ENCODE measurements at places on chromosomes 3 and 15.

GRCh38 chr15:48478581-48478980, 147.4 kb downstream of the DUT start:
- no peak for DNase-seq

GRCh38 chr15:69748576-69749185, 296.1 kb downstream of the RPLP1 start:
- no peak for DNase-seq

GRCh38 chr3:117486719-117487716, 777.4 kb downstream of the TUSC7 start:
- DNase-seq = no peak

- no peak for DNase-seq
Observed at GRCh38 chr3:85706130-85706529, 747.3 kb downstream of the CADM2 start.

DNA sequence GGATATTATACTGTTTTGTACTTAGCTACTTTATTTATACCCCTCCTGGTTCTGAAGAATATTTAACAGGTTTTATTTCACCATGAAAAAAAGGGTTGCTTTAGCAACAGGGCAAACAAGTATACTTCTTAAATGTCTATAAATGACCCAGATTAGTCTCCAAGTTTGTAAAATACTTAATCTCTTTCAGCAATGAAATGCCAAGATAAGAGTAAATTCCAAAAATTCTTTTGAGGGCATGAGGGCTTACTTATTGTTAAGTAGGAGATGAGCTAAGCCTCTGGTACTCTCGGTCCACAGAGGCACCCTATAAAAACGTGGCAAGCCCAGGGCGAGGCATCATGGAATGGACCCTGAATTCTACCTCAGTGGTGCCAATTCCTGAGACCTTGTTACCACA, 264.8 kb upstream of the NSMCE3 start:
- no peak for DNase-seq

- no peak for DNase-seq
Observed at GRCh38 chr3:15601046-15601398, 347 bp downstream of the HACL1 start.

DNA sequence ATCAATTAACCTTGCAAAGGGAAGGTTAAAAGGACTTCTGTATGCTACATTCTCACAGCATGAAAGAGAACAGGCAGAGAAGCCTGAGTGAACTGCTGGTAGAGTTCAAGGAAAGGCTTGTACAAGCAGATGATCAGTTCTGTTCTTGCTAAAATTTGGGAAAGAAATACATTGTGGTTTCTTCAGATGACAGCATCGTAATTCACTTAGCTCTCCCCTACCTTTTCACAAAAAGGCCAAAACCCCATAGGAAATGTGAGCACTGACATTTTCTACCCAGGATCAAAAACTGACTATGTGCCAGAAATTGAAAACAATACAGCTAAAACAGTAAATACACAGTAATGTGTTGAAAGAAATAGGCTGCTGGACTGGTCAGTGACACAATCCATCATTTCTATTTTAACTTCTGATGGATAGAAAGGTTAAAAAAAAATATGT, 216.4 kb downstream of the DPH6 start:
- DNase-seq = no peak

- DNase-seq = no peak
Observed at GRCh38 chr15:31362886-31363285, 36.3 kb downstream of the KLF13 start.

DNA sequence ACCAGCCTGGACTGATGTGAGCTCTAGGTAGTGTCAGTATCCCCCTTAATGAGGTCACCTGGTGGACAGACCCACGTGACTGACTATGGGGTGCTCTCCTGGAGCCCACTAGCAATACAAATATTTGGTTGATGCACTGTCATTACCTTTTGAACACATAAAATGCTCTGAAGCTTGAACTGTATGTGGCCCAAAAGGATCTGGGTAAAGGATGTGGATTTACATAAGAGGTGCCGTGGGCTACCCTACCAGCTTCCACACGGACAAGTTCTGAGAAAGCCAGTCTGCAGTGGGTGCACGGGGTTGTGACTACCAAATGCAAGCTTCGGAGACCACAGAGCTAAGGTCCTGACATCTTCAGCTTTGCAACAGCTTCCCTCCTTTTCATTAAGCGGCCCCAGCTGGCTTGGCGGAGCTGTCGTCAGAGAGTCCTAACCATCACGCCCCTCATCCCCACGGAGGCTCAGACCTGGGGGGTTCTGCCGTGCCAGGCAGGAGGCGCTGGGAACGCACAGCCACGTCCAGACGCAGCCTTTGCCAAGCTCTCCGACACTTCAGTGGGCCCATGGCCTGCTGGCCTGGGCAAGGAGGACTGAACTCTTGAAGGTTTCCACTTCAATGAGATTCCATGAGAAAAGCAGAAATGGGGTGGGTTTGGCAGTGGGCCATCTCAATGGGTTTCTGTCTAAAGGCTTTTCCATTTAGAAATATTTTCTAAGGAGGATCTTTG, 228.3 kb downstream of the ADAMTS17 start:
- DNase-seq = no peak

DNA sequence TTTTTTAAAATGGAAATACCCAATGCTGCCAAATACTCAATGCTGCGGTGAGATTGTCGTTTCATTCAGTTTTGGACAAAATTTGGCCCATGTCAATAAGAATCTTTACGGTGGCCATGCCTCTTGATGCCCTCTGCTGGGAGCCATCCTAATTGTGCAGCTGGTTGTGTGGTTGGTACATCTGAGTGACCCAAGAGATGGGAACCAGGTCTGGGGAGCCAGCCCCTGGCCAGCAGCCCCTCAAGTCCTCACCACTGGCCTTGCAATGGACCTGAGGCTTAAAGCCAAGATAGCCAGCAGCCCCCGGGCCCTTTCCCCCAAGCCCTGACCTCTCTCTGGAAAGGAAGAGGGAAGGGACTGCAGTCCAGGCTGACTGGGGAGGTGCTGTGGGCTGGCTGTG, 36.4 kb upstream of the ESYT3 start:
- DNase-seq = no peak

- no peak for DNase-seq
Observed at GRCh38 chr3:78941587-78941986, 826.2 kb downstream of the ROBO1 start.

DNA sequence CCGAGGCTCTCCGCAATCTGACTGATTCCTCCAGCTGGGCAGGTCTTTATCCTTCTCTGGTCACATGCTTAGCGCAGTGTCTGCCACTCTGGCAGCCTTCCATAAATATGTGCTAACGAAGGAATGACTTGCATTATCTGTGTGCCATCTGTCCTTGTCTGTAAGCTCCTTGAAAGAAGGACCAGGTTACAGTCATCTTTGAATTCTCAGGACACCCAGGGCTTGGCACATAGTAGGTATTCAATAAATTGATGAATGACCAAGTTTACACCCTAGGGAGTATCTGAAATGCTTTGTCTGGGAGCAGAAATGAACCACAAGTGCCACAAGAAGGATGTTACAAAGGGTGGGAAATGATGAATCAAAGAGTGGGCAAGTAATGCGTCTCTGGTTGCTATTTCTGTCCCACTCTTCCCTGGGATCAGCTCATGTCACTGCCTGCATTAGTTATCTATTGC, 16.5 kb upstream of the FAM3D start:
- DNase-seq = no peak

GRCh38 chr3:155604126-155604525, 140.7 kb downstream of the PLCH1 start:
- DNase-seq = no peak

DNA sequence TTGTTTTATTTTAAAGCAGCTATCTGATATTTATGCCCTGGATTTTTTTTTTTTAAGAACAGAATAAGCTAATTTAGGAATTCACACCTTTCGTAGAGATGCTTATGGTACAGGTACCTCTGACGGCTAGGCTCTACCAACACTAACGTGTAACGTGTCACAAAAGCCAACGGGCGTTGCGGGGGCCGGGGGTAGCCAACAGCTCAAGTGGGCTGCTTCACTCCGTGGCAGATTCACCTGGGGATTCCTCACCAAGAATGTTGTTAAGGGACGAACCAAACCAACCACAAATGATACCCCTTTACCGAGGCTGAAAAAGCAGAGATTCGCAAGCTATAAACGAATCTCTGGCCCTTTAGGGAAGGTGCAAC, 1.0 kb downstream of the TMCC1 start:
- DNase-seq = no peak

DNA sequence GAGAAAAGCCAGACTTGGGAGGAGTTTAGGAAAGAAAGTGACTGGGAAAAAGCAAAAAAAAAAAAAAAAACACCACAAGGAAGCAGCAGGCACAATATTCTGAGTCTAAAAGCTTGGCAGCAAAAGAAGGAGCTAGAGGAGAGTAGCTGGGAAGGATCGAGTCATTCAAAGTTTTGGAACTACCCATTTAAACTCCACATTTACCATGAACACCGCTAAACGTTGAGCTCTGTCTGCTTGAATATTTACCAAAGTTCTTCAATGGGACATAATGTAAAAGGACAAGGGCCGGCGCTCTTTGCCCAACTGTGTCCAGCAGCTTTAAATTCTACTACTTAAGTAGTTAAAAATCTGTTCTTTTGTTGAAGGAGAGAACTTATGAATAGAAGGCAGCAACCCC, 481.9 kb downstream of the FOXP1 start:
- no peak for DNase-seq

Data from Right ventricle myocardium inferior (tissue), 1 donor.